Vagina (tissue), 2 donors: ENCODE measurements at places on chromosomes 6 and 20. TPM values are rescaled to one million over a fixed set of nuclear protein-coding genes. Genes with fewer than 3 reads are reported as not detected.

Gene CCN6
- total RNA-seq: not detected

Gene NRSN1
- total RNA-seq: 1.5 TPM

DNA sequence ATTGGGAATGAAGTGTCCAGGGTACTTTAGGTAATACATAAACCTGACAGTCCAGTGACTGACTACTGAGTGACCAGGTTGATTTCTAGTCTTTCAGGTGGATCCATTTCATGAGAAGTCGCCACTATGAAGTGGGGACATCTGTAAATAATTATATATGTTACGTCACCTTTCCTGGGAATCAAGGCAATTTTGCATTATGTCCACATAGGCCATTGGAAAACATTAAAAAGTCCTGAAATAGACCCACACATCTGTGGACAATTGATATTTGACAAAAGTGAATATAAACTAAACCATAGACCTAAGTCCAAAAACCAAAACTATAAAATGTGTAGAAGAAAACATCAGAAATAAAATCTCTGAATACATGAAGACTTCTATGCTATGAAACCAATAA lies 231.5 kb downstream of the C6orf118 start:
- no peak overlapping the region for H3K27ac ChIP-seq
- H3K36me3 ChIP-seq: no peaks in the 10 kb centered on the region
- no peaks in the 10 kb centered on the region for H3K4me1 ChIP-seq
- H3K27me3 ChIP-seq: no peaks in the 10 kb centered on the region
- no peak for DNase-seq

Gene FAM209A
- not detected for total RNA-seq

DNA sequence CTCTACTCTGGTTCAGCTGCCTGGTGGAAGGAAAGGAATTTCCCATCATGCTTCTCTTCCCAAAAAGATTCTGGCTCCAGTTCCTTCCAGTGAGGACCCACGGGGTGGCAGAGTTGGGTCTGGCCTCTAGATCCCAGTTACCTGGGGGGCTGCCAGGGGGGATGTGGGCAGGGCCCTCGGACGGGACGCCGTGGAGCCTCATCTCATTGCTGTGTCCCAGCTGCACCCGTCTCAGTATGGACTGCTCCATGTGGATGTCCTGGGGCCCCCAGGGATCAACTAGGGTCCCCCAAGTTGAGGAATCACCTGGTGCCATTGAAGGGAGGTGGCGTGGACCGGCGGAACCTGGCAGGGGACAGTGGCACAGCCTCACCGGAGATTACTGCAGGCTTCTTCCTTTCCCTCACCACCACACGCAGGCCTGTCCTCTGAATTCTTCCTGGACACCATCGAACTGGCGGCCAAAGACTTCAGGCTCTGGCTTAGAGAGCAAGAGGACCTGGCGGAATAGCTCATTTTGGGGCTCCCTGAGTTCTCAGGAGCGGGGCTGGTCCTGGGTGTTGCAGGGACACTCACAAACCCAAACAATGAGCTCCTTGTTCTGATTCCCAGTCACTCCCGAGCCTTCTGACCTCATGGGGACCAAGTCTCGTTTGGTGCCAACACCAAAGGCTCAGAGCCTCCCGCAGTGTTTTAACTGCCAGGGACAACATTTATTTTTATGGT lies 8.5 kb downstream of the ZBP1 start:
- no peak overlapping the region for H3K4me3 ChIP-seq
- H3K36me3 ChIP-seq: no peaks in the 10 kb centered on the region
- H3K27me3 ChIP-seq: no peaks in the 10 kb centered on the region
- H3K27ac ChIP-seq: no peak overlapping the region

DNA sequence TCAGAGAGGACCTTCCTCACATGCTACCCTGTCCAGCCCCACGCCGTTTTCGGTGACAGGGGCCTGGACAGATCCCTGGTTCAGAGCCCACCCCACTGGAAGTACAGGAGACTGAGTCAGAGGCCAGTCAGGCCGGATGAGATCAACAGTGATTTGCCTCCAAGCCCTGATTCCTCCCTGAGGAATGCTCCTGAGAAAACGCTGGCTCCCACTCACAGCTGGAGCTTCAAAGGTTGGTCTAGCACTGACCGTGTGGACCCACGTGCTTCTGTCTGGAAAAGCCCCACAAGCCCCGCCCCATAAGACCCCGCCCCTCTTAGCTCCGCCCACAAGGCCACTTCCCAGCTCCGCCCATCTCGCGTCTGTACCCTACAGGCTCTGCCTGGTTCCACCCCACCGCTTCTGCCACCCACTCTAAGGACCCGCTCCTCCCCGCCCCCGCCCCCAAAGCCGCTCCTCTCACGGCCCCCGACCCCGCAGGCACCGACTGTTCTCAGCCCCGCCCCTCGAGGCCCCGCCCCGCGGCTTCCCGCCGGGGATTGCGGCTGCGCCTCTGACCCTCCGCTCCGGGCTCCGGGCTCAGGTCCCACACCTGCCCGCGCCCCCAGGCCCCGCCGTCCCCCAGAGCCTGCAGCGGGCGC lies 64.9 kb upstream of the BHLHE23 start:
- peaks cover 5% of the 10 kb centered on the region for H3K27me3 ChIP-seq
- H3K27ac ChIP-seq: no peak overlapping the region
- H3K4me1 ChIP-seq: no peaks in the 10 kb centered on the region
- no peaks in the 10 kb centered on the region for H3K36me3 ChIP-seq
- no peak overlapping the region for H3K4me3 ChIP-seq

DNA sequence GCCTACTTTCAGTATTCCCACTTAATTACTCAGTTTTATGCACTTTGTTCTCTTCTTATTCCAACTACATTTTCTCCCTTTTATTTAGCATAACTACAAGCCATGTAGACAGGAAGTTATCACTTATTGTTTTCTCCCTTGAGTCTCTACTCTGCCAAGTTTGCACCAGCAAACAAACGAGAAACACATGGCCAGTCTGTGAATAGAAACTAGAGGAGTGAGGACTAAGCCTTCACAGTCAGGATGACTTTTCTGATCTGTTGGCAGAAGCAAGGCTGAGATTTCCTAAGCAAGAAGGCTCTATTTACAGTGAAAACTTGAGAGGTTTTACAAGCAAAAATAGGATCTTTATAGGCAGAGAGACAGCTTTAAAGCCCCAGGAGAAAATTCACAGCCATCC lies 69.8 kb upstream of the TINAG start:
- no peak overlapping the region for H3K27ac ChIP-seq
- H3K36me3 ChIP-seq: no peaks in the 10 kb centered on the region
- no peaks in the 10 kb centered on the region for H3K4me1 ChIP-seq
- no peak overlapping the region for H3K4me3 ChIP-seq

- H3K36me3 ChIP-seq: no peaks in the 10 kb centered on the region
- no peak overlapping the region for H3K4me3 ChIP-seq
- DNase-seq: no peak
- no peak overlapping the region for H3K27ac ChIP-seq
- H3K27me3 ChIP-seq: no peaks in the 10 kb centered on the region
Measured at GRCh38 chr6:83758533-83758932, 49.6 kb upstream of the SNAP91 start.

Gene CENPQ
- 1.7 TPM for total RNA-seq

DNA sequence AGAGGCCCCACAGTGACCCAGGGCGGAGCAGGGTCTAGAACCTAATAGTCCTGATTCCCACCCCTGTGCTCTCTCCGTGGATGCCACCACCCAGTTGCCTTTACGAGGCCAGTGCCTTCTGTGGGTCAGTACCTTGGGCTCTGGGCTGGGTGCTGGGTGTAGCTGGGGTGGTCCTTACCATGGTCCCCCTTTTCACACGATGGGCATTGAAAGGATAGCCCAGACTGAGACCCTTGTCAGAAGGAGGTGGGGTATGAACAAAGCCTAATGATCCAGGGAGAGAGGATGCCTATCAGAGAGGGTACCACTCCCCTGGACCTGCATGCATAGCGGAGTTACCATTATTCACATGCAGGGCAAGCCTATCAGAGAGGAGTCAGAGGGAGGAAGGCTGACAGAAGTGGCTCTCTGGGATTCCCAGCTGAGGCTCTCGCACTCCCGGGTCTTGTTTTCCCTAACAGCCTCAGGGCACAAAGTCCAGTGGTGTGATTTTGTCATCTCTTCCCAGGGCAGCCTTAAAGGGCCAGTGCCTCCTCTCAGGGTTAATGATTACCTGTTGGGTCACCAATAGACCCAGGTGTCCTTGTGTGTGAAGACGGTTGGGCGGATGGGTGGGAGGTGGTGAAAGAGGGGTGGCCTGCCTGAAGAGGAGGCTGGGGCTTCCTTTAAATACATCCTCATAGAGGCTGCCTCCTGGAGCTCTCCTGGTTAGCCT lies 36.2 kb downstream of the VEGFA start:
- H3K4me3 ChIP-seq: no peak overlapping the region
- no peaks in the 10 kb centered on the region for H3K36me3 ChIP-seq
- no peak for DNase-seq
- H3K27me3 ChIP-seq: no peaks in the 10 kb centered on the region
- no peak overlapping the region for H3K27ac ChIP-seq

Gene PHACTR1
- 0.49 TPM for total RNA-seq

- H3K4me3 ChIP-seq: no peak overlapping the region
- no peak overlapping the region for H3K27ac ChIP-seq
- H3K36me3 ChIP-seq: no peaks in the 10 kb centered on the region
- peaks cover 5% of the 10 kb centered on the region for H3K4me1 ChIP-seq
Measured at GRCh38 chr6:36717231-36717825, 19.7 kb downstream of the RAB44 start.

DNA sequence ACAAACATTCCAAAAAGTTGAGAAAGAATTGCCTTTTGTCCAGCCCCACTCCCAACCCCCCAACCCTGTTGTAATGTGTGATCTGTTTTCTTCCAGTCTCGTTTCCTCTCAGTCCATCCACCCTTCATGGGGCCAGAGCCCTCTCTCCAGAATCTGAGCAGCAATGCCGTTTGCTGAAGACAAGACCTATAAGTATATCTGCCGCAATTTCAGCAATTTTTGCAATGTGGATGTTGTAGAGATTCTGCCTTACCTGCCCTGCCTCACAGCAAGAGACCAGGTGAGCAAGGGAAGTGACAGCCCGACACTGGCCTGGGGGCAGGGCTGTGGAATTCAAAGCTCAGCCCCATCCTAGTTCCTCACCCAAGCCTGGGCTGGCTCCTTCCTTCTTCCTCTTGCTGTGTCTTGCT lies 7.8 kb downstream of the MAVS start:
- peaks cover 7% of the 10 kb centered on the region for H3K4me1 ChIP-seq
- H3K4me3 ChIP-seq: no peak overlapping the region
- no peak for DNase-seq
- H3K27ac ChIP-seq: no peak overlapping the region
- no peaks in the 10 kb centered on the region for H3K27me3 ChIP-seq

Gene FOXF2
- 1.2 TPM for total RNA-seq

DNA sequence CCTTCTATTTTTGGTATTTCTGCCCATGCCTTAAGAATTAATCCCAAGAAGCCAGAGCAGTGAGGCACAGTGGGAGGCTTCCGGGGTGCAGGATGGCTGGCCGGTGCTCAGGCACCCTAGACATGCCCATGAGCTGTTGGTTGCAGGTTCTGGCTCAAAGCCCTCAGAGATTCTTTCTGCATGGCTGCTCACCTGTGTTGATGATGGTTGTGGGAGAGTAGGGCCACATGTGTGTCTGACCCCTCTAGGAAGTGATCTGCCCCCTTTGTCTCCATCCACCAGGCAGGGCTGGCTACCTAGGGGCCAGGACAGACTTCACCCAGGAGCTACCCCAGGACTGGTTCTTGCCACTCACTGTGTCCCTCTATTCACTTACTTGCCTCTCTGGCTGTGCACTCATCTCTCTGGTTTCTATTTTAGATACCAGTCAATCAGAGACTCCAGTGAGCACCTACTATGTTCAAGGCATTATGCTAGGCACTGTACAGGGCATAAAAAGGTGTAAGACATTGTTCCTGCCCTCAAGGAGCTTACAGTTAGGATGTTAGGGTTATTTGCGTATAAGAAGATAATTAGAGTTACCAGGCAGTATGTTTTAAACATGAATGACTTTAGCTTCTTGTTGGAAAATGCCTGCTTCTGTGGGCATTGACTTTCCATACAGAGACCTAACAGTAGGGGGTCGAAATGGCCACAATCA lies 16.8 kb downstream of the CD83 start:
- no peak for DNase-seq
- no peak overlapping the region for H3K4me3 ChIP-seq
- H3K27me3 ChIP-seq: no peaks in the 10 kb centered on the region
- peaks cover 16% of the 10 kb centered on the region for H3K36me3 ChIP-seq

Gene SLC22A7
- not detected for total RNA-seq

DNA sequence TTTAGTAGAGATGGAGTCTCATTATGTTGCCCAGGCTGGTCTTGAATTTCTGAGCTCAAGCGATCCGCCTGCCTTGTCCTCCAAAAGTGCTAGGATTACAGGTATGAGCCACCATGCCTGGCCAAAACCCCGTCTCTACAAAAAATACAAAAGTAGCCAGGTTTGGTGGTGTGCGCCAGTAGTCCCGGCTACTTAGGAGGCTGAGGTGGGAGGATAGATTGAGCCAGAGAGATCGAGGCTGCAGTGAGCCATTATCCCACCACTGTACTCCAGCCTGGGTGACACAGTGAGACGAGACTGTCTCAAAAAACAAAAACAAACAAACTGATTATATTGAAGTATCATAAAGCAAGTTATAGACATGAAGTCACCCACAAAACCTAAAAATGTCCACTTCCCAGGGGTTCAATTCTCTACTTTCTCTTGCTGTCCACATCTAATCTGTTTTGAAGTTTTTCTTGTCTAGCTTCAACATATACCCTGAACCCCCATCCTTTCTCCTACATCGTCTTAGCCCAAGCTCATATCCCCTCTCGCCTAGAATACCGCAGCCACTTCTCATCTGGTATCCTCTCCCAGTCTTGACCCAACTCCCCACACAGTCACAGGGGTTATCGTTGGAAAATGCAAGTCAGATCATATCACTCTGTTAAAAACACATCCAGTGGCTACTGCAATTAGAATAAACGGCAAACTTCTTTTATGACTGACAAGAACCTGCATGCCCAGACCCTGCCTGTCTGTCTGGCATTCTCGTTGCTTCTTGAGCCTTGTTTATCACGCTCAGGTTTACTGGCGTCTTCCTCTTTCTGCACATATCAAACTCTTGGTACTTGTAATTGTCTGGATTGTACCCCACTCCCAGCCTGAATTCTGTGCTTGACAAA lies 20.1 kb upstream of the NCOA3 start:
- no peak overlapping the region for H3K27ac ChIP-seq
- H3K4me3 ChIP-seq: no peak overlapping the region
- no peaks in the 10 kb centered on the region for H3K27me3 ChIP-seq
- no peaks in the 10 kb centered on the region for H3K36me3 ChIP-seq

Gene C4B
- total RNA-seq: 23.1 TPM

- DNase-seq: no peak
- H3K4me3 ChIP-seq: no peak overlapping the region
- H3K27me3 ChIP-seq: peaks cover 32% of the 10 kb centered on the region
- no peak overlapping the region for H3K27ac ChIP-seq
Measured at GRCh38 chr6:10883312-10884244, 1.7 kb upstream of the GCM2 start.

DNA sequence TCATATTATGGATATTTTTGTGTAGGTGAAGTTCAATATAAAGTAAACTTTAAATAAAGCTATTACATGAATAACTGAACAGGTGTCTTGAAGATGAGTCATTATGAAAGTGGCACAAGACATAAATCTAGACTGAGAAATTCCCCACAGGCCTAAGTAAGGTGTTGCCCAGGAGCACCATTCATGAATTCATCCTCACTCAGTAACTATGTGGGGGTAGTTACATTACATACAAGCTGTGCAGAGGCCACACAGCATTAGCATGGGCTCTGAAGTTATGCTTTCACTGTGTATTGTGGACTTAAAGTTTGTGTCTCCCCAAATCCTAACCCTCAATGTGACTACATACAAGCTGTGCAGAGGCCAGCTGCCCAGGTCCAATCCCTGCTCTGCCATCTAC lies 65.9 kb downstream of the BCAS1 start:
- H3K4me1 ChIP-seq: no peaks in the 10 kb centered on the region
- no peak for DNase-seq
- no peaks in the 10 kb centered on the region for H3K27me3 ChIP-seq
- H3K36me3 ChIP-seq: no peaks in the 10 kb centered on the region
